Activated naive CD8-positive, alpha-beta T cell treated with anti-CD3 and anti-CD28 coated beads, Interleukin-2, amount 10 ng/mL, durations not matched to agents 7 days and 5 days (primary cell): ENCODE measurements at places on chromosomes 1 and 21.

- DNase-seq = no peak
Observed at GRCh38 chr1:163824006-163824405, 502.3 kb downstream of the NUF2 start.

- no peak for DNase-seq
Observed at GRCh38 chr1:28512058-28512611, 6.3 kb downstream of the RCC1 start.

GRCh38 chr1:187491082-187491720 lies 662.5 kb downstream of the PLA2G4A start:
- DNase-seq = no peak

DNA sequence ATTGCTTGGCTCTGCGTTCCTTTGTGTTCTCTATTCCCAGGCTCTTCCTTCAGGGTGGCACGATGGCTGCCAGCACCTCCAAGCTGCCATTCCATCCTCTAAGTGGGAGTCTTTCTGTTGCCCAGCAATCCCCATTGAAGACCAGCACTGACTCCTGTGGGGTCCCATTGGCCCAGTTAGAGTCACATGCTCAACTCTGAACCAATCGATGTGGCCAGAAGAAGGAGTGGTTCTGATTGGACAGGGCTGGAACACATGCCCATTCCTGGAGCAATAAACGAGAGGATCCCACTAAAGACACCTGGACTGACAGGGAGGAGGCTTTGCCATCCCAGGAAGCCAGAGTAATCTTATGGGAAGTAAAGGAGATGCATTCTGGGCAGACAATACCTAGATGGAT lies 97.2 kb upstream of the IGSF21 start:
- DNase-seq = no peak

GRCh38 chr1:20732071-20732587 lies 374 bp downstream of the SH2D5 start:
- DNase-seq = peak; percentile 75

DNA sequence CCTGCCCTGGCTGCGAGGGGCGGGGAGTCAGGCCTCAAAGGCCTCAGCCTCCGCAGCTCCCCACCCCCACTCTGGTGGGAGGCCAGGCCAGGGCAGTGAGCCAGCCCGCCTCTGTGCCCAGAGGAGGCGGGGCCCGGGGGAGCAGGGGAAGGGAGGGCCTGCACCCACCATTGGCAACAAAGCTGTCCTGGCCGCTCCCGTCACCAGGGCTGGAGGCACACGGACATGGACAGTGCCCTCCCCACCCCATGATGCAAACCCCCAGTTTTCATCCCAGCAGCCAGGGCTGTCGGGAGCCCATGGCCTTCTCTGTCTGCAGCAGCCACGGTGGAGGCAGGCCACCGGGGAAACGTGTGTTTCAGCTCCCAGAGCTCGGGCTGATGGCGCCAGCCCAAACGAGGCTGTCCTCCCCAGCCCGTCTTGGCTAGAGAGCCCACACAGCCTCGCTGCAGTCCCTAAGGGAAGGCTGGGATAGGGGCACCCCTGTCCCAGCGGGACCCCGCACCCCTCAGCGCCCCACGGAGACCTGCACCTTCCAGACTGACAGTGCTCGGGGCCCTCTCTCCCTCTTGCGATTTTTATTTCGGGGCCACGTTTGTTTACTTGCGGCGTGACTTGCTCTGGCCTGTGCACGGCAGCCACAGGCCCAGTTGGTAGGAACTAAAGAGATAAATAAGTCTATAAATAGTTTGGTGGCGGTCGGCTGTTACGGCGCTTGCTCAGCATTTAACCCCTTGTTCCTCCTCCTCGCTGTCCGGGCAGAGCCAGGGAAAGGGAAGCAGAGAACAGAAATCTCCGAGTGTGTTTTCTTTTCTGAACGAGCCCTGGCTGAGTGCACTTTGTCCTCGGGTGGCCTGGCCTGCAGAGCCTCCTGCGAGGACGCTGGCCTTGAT lies 101.8 kb downstream of the PRDM16 start:
- no peak for DNase-seq

DNA sequence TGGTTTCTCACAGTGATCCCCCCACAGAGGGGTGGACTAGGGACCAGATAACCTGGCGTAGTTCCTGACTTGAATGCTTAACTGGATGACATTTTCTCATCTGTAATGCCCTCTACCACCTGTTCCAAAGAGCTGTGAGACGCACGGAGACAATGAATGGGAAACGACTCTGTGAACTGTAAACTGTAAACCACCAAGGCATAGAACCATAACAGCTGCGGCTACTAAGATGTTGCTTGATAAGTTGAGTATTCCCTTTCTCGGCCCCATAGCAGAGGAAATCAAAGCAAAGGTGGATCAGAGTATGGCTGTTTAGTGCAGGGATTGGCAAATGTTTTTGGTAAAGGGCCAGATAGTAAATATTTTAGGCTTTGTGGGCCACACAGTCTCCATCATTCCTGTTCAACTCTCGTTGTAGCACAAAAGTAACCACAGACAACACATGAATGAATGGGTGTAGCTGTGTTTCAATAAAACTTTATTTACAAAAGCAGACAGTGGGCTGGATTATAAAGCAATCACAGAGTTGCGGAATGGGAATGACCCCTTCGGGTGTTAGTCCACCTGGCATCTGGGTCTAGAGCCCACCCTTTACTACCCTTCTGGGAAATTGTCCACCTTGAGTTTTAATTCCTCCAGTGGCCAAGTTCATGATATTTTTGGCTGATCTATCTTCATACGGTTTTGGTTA lies 315.2 kb downstream of the RPS6KC1 start:
- no peak for DNase-seq

DNA sequence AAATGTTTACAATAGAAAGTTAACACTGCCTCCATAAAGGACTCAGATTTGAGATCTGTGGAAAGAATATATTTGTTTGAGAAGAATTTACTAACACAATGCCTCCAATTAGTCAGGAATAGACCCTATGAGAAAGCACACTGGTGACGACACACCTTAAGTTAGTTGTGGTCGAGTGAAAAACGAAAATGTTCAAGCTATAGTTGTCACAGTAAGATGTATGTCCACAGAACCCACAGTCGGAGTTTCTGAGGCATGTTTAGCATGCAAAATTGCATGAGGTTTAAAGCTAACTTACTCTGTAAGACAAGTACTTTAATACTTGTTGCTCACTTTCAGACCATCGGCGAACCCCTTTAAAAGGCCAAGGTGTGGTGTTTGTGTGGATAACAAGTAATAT lies 69.9 kb upstream of the SIPA1L2 start:
- no peak for DNase-seq

GRCh38 chr1:79262745-79263258 lies 256.3 kb upstream of the ADGRL4 start:
- no peak for DNase-seq

DNA sequence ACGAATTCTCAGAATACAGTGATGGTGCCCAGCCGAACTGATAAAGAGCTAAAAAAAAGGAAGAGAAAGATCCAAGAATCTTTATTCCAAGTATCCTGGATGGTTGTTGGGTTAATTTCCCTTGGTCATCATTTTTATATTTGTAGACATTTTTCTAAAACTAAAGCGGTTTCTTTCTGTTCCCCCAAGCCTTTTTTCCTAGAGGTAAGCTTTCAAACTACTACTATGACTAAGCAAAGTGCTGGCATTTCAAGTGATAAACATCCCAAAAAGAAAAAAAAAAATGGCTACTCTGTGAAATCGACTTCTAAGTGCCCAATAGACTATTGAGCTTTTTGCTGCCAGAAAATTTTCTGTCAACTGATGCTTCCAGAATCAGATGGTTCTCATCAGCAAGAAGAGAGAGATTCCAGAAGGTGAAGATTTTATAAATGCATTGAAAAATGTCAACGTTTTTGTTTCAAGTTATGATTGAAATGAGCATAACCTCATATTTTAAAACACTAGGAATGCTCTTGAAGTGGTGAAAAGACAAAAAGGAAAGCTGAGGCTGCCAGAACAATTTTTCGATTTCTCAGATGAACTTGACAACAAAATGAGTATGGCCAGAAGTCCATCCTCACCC lies 96.1 kb upstream of the ZC3H11B start:
- DNase-seq = no peak

GRCh38 chr1:158685085-158685484 lies 1.4 kb downstream of the SPTA1 start:
- DNase-seq = no peak

DNA sequence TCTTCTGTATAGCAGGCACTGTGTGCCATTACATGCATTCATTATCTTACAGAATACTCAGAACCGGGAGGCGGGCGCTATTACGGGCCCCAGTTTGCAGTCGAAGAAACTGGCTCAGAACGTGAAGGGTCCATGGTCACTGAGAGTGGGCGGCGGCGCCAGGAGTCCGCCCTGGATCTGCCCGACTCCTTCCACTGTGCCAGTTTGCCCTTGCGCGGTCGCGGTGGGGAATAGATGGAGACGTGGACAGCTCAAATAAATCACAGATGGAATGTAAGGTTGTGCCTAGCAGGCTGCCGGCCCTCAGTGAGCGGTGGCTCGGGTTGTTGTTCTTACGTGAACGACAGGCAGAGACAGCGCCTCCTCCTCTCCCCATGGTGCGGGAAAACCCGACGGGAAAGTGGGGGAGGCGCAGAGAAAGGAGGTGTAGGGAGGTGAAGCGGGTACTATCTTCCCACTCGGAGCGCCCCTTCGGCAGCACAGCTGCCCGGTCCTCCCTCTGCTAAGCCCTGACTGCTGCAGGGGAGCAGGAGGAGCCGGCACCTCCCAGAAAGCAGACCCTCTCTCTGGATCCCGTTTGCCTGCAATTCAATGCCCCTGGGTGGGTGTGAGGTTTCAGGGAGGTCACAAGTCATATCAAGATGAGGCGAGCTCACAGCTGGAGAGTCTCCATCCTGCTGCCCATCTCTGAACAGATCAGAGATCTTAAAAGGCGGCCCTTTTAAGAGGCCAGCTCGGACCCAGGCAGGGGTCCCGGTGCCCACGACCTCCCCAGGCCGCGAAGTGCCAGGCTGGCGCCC lies 1.1 kb downstream of the COL9A2 start:
- peak; percentile 59 for DNase-seq

DNA sequence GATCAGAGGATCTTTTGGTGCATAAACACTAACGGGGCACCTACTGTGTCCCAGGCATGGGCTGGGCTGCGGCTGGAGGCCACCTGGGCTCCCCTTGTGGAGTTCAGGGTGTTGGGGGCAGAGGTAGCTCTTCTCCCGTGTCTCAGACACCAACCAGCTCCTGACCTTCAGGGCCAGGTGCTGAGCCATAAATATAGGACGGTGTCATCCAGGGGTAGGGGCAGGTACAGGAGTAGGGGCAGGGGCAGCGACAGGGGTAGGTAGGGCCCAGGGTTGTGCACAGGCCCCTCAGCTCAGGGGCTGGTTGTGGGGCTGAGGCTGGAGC lies 18.0 kb upstream of the LRRC3 start:
- no peak for DNase-seq

- no peak for DNase-seq
Observed at GRCh38 chr1:211339631-211340041, 13.0 kb downstream of the TRAF5 start.

DNA sequence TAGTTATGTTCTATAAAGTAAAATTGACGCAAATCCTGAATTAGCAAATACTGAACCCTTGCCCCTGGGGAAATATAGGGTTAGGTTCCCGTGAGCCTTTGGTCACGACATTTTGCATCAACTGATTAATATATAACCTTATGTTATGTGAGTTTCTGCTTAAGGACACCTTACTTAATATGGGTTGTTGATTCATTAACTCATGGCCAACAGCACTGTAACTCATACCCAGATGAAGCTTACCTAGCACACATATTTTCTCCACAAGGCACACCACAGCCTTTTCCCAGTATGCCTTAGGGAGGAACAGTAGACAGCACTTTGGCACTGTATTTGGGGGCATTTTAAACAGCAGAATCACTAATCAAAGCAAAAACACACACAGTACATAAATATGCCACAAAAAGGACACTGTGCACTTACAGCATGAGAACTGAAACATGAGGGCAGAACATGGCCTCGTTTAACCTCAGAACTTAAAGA lies 15.1 kb downstream of the INAVA start:
- DNase-seq = no peak

DNA sequence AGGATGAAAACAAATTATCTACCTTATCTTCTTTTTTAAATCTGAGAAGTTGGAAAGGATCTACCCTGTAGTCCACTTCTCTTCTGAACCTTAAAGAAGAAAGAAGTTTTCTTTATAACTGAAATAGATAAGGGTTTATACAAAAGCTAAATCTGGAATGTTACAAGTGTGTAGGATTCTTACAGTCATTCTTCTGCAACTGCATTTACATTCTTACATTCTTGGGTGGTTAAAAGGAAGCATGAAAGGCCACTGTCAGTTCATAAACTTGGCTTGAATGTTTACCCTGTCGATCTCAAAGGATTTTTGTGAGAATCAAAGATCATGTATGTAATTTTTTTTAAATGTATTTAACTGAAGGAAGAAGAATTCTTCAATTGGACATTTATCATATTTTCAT lies 142.1 kb upstream of the BRINP3 start:
- DNase-seq = no peak

GRCh38 chr1:17569200-17570139 lies 30.0 kb downstream of the ARHGEF10L start:
- no peak for DNase-seq

- DNase-seq = no peak
Observed at GRCh38 chr1:153849487-153850185, 73.1 kb downstream of the GATAD2B start.

- DNase-seq = no peak
Observed at GRCh38 chr21:19458295-19458694, 1054.7 kb upstream of the TMPRSS15 start.

GRCh38 chr1:152777510-152778137 lies 2.7 kb downstream of the LCE1F start:
- DNase-seq = no peak

GRCh38 chr1:196078691-196079090 lies 529.5 kb downstream of the KCNT2 start:
- no peak for DNase-seq

DNA sequence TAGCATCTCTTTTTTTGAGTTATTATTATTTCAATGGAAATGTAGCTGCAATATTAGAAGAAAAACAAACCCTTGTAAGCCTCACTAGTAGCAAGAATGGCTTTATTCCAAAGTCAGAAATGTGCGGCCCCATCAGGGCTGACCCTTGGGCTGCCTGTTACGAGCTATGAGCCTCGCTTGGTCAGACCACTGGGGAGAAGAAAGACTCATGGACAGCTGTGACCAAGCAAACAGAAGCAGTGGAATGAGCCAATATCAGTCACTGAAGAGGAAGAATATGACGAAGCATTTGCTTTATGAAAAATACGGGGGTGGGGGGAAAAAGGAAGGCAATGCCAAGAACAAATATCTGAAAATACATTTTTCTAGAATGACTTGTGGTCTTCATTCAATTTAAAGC lies 504.5 kb downstream of the LMO4 start:
- DNase-seq = no peak

- DNase-seq = no peak
Observed at GRCh38 chr1:89286549-89287180, 14.0 kb upstream of the GBP5 start.

DNA sequence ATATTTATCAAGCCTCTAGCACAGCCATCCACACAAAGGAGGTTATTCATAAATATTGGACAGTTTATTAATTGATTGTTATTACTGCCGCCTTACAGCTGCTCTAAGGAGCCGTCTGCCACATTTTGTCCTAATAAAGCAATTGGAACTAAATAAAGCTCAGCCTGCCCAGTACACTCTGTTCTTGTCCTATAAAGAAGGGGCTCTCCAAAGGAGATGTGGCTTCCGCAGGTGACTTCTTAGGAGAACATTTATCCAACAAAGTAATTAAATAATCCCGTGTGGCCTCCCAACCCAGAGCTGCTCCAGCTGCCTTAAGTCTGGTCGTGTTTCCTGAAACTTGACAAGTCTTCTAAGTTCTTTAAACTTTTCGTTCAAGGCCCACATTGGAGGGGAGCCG lies 497.7 kb downstream of the NPHP4 start:
- DNase-seq = no peak
